Stimulated activated CD4-positive, alpha-beta T cell treated with anti-CD3 and anti-CD28 coated beads, Interleukin-2, amount 100 ng/mL, for 48 hours (primary cell): ENCODE measurements at places on chromosomes 1 and 21.

GRCh38 chr1:22803833-22804232 is 93.2 kb downstream of the EPHB2 start:
- DNase-seq, result no peak

GRCh38 chr1:170881268-170882265 is 53.8 kb upstream of the MROH9 start:
- DNase-seq, result no peak

DNA sequence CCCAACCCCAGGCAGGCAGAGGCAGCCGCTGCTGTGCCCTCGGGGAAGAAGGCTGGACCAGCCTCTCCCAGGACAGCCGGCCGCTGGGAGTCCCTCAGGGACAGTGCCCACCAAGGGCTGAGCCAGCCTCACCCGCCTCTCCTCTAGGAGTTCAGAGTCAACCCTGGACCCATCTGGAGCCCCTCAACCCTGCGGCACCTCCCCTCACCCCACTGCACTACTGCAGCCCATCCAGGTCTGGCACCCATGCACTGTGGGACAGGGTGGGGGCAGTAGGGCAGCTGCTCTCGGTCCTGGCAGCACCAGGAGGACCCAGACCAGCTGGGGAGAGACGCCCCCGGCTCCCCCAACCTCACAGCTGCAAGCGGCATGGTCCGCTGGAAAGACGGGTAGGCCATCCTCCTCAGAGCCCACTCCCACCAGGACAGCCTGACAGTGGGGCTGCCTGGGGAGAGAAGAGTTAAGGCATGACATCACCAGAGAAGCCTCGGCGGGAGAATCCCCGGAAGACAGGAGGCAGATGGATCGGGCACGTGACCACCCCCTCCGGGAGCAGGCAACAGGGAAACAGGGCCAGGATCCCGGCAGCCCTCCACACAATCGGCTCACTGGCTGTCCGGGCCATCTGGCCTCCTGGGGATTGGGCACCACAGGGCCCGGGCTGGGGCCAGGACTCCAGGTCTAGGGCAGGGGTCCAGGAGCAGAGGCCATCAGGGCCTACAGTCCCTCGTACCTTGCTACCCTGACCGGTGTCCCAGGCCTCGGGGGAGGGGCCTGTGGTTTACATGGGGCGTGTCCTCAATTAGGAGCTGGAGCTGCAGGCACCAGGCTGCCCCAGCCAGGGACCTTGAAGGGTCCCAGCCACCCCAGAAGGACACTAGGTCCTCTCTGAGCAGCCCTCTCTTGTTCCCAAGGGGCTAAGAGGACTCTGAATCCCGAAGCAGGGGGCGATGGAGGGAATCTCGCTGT is 3.1 kb downstream of the ACAP3 start:
- no peak for DNase-seq

DNA sequence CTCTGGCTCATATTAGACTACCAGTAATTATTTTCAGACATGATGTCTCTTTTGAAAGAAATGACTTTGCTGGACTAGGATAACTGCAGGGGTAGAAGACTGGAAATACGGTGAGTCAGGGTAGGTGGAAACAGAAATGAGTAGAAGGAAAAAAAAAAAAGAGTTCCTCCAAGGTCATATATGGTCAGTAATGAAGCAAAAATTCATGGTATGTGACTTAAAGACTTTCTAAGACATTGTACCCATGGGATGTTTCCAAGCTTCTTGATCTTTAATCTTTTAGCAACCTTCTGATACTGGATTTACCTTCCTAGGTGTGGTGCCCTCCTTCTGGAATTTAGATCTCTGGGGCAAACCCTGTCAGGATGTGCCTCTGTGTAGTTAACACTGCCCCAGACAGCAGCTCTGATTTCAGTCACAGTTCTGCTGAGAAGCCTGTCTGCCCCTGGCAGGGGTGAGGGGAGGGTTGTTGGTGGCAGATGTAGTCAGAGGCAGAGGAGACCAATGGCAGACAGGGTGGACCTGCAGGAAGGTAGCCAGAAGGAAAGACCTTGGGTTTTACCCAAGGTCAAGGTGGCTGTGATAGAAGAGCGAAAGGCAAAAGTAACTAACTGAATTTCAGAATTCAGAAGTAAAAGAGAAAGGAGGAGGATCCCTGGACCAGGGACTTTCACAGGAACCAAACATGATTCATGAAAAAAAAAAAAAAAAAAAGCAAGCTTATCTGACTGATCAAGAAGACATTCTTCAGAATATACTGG is 44.1 kb upstream of the BCL10 start:
- DNase-seq, result no peak

DNA sequence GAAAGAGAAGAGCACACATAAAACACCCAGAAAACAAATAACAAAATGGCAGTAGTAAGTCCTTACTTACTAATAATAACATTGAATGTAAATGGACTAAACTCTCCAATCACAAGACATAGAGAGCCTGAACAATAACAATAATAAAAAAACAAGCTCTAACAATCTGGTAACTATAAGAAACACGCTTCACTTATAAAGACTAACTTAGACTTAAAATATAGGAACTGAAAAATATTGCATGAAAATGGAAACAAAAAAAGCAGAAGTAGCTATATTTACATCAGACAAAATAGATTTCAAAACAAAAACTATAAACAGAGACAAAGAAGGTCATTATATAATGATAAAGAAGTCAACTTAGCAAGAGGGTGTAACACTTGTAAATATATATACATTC is 83.1 kb upstream of the LYPLAL1 start:
- DNase-seq, result no peak

GRCh38 chr21:23507501-23507900 is 2099.8 kb downstream of the MRPL39 start:
- DNase-seq, result no peak
